ENCODE measurements at places on chromosomes 1 and 21.

- no peak for DNase-seq
Observed at GRCh38 chr1:235297579-235297978, 30.4 kb downstream of the ARID4B start.

DNA sequence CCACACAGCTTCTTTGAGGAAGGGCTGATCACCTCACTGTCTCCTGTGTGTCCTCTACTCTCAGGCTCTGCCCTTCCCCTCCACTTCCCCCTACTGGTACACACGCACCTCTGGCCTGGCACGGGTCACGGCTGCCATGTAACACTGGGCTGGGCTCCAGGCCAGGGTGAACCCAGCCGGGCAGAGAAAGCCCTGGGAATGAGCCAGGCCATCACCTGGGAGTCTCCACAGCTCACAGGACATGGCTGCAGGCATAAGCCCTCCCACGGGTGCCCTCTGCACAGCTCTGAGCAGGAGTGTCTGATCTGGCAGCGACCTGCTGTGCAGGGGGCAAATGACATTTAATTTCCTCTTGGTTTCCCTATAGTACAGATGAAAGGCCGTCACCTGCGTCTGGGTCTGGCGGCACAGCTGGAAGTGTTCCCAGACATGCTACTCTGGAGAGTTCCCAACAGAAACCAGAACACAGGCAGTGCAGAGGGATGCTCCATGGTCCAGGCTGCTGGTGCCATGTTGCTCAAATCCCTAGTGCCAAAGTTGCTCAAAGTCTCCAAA lies 61.2 kb downstream of the ERI3 start:
- DNase-seq = no peak

- DNase-seq = no peak
Observed at GRCh38 chr1:181793831-181794230, 267.7 kb downstream of the ZNF648 start.

GRCh38 chr1:203305809-203306088 lies 430 bp downstream of the BTG2 start:
- DNase-seq = no peak

DNA sequence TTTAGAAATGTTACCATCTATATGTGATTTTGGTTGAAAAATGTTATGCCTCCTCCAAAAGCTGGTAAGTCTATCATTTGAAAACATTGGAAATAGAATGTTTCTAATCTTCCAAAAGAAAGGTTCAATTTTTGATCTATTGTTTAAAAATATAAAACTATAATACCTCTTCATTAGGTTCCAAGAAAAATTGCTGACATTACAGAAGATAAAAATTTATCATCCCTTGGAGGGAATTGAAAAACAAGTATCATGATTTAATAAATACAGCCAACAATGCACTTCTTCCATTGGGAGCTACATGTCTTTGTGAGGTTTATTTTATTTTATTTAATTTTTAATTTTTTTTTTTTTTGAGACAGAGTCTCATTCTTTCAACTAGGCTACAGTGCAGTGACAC lies 148.5 kb downstream of the PIK3R3 start:
- DNase-seq = no peak

DNA sequence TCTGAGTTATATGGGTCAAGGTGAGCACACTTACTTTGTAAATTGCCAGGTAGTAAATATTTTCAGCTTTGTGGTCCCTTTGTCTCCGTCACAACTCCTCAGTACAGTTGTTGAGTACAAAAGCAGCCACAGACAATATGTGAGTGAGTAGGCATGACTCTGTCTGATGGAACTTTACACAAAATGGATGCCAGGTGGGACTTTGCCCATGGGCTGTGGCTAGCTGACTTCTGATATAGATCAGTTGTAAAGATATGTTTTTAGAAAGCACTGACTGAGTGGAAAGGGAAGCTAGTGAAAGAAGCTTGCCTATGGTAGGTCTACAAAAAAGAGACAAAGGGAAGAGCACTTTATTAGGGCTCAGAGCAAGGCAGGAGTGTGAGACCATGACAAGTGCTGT lies 23.1 kb upstream of the IGSF5 start:
- no peak for DNase-seq
